CD4-positive, alpha-beta T cell (primary cell): ENCODE measurements at places on chromosomes 11 and 22. TPM values are rescaled to one million over a fixed set of nuclear protein-coding genes. Genes with fewer than 3 reads are reported as not detected.

Gene KRTAP5-1
- total RNA-seq: not detected

Gene CCDC82
- total RNA-seq: 23.7 TPM

GRCh38 chr11:130448416-130449309 lies at the start of gene ADAMTS15:
Gene ADAMTS15, plus strand, starts transcription at chr11:130448645. Its CDS starts 329 bp downstream, at chr11:130448974.
- no peak for DNase-seq

DNA sequence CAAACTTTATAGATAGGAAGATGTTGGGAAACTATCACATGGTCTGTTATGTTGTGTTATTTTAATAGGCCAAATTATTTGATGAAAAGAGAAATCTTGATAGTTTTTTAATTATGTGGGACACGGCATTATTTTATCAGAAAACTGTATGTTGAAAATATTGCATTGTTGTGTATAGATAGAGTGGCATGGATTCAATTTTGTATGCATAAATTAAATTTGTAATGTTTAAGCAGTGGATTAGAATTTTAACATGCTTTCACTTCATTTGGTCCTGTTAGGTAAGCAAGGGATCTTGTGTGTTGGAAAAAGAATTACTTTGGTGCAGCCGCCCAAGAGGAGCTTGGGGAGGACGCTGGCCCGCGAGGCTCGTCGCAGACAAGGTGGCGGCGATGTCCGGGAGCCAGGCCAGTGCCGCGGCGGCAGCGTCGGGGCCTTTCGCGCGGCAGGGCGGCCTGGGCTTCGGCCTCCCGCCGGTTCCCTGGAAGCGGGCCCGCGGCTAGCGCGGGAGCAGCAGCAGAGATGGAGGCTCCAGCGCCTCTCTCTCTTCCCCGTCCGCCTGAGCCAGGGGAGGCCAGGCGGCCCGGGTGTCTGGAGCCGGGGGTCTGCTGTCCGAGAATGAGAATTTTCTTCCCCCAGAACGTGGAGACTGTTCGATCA lies 82.7 kb downstream of the GGT1 start:
- DNase-seq: no peak

Gene RTN4RL2
- 0.17 TPM for total RNA-seq

Gene ZNF214
- not detected for total RNA-seq

DNA sequence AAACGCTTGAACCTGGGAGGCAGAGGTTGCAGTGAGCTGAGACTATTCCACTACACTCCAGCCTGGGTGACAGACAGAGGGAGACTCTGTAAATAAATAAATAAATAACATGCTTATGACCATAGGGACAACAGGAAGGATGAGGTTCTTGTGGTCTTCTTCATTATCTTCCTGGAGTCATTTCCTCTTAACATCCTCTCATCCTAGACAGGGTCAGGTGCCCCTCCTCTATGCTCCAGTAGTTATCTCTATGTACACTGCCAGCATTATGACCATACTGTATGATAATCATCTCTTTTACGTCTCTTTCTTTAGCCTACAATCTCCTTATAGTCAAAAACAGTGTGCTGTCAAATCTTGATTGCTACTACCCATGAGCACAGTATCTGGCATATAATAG lies 17.7 kb downstream of the RAB30 start:
- DNase-seq: no peak

Gene FAM83F
- 6.8 TPM for total RNA-seq

- no peak for DNase-seq
These were observed 3.0 kb downstream of the TOLLIP start for GRCh38 chr11:1306186-1307162.

DNA sequence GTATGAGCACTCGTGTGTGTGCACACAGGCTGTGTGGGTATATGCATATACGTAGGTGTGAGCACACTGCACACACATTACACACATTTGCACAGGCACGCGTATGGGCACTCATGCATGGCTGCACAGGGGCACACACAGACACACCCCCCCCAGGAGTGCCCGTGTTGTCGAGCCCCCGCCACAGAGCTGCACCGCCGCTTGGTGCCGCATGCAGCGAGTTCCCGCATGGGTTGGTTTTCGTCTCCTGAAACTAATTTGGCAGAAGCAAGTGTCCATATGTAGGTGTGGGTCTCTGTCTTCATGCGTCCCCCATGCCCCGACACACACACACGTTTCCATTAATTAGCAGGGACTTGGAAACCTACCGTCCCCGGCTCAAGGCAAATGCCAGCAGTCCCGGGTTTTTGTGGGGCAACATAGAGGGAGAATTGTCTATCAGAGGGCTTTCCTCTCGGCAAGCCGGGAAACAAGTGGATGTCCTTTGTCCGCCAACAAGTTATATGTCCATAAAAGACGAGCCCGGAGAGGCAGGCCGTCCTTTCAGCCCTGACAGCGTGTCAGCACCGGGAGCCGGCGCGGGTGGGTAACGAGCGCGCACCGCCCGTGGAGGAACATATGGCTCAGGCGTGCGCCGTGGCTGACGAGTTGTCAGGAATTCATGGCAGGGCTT lies 1291.7 kb downstream of the BRD1 start:
- DNase-seq: no peak

Gene ST3GAL4
- 1.6 TPM for total RNA-seq

DNA sequence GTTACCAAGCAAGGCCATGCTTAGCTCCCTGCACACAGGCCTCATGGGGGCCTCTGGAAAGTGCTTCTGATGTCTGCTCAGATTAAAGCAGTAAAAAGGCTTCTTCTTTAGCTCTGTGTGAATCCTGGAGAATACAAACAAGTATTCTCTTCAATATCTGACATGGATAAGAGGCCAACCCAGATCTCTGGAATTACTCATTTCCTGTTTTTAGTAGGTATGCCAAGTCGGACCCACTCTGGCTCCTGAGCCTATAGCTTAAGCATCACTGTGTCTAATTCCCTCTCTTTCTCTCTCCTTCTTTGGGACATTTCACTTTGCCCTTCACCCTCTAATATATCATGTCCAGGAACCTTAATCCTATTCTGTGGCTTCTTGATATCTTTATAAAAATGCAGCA lies 529.6 kb upstream of the CCDC90B start:
- no peak for DNase-seq

Gene APOBEC3B
- not detected for total RNA-seq

Gene APOL1
- total RNA-seq: 6.4 TPM

Gene C11orf16
- not detected for total RNA-seq

DNA sequence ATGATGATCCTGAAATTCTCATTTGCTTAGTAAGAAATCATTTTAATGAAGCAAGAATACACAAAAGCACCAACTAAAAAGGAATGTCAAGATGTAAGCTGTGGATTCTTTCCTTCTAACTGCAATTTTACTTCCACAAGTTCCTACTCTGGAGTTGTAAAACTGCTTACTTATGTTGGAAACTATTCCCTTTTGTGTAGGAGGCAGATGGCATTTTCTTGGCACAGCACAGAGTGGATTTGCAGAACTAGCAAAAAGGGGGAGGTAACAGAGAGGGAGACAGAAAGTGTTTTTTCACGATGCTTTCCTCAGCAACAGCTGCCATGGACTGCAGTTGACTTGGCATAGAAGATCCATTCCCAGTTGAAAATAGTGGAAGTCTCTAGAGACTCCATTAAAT lies 1112.0 kb upstream of the RAG2 start:
- no peak for DNase-seq

GRCh38 chr11:132601875-132602274 lies 930.4 kb downstream of the OPCML start:
- no peak for DNase-seq

Gene CECR2
- not detected for total RNA-seq

Gene NDUFS3
- total RNA-seq: 139 TPM

GRCh38 chr11:120344302-120345004 lies 8.2 kb downstream of the ARHGEF12 start:
- peak; percentile 83 for DNase-seq

GRCh38 chr11:96337541-96338431 lies 5.2 kb downstream of the MAML2 start:
- peak; percentile 29 for DNase-seq
